Coronary artery (tissue), 2 donors: ENCODE measurements at places on chromosomes 13 and 19.

GRCh38 chr13:34747507-34747906 lies 194.6 kb upstream of the NBEA start:
- no peak for DNase-seq

DNA sequence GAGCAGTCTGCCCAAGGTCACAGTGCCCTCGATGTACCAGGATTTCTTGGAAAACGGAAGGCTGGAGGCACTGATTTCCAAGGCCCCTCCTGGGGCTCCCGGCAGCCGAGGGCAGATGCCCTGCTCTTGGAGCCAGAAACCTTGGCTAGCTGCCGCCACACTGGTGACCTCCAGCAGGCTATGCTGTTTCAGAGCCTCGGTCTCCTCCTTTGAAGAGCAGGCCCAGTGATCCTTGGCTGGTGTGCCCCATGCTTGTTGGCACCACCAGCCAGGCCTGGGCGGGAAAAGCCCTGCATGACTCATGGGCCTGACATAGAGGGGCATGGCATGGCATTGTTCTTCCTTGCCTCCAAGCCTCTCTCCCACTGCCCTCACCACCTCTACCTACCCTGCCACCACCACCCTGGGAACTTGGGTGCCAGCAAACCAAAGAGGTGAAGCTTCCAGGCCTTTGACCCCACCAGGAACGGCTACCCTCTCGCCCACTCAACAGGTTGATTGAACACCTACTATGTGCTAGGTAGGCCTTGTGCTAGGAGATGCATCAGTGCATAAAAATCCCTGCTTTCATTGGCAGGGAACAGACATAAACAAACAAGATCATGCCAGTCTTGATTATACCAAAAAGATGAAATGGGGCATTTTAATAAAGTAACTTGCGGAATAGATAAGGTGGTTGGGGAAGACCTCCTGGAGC lies 1.6 kb upstream of the CLEC11A start:
- no peak for DNase-seq

- no peak for DNase-seq
These were observed 222.5 kb downstream of the OXGR1 start for GRCh38 chr13:96771486-96772367.

DNA sequence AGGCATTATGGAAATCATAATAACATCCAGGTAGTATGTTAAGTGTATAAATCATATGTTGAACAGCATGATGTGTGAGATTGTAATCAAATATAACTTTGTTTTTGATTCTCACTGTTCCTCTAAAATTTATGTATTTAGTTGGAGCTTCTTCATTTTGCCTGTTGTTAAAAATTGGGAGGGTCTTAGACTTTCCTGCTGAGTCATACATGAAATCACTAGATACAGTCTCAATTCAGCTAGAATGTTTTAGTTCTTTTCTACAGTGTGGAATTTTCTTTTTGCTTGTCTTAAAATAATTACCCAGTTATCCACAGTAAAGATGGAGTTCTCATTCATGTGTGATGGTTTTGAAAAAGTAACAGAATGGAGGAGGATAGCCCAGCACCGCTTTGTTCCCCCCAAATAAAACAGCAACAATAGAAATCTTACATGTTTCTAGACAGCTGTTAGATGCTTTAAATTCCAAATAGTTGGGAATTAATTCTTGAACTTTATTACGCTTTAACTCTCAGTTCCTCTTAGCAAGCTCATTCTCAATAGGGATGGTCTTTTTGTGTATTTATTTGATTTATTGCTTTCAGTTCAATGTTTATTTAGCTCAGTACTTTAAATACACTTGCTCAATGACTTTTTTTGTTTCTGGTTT lies 109.5 kb downstream of the PDS5B start:
- no peak for DNase-seq

DNA sequence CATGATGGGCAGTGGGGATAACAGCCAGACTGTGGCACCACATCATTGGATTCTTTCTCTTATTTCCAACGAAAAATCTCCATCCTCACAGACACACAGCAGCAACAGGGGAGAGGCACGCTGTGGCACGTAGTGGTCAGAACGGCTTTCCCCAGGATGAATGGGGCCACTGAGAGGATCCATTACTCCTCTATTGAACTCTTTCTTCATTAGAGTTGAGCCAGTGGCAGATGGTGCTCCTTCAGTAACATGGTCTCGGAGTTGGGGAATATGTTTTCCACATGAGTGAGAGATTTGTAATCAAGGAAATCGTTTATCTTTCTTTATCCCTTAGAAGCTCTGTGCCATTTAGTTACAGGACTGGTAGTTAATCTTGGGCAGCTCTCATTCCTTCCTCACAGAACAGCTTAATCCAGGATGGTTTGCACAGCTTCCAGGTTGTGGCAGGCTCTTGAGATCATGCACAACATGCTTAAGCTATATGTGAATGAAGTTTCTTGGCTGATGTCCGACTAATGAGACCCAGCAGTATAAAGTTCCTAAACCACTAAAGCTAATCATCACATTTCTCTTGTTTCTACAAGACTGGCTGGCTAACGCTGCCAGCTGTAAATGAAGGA lies 180.5 kb upstream of the SLC10A2 start:
- no peak for DNase-seq

DNA sequence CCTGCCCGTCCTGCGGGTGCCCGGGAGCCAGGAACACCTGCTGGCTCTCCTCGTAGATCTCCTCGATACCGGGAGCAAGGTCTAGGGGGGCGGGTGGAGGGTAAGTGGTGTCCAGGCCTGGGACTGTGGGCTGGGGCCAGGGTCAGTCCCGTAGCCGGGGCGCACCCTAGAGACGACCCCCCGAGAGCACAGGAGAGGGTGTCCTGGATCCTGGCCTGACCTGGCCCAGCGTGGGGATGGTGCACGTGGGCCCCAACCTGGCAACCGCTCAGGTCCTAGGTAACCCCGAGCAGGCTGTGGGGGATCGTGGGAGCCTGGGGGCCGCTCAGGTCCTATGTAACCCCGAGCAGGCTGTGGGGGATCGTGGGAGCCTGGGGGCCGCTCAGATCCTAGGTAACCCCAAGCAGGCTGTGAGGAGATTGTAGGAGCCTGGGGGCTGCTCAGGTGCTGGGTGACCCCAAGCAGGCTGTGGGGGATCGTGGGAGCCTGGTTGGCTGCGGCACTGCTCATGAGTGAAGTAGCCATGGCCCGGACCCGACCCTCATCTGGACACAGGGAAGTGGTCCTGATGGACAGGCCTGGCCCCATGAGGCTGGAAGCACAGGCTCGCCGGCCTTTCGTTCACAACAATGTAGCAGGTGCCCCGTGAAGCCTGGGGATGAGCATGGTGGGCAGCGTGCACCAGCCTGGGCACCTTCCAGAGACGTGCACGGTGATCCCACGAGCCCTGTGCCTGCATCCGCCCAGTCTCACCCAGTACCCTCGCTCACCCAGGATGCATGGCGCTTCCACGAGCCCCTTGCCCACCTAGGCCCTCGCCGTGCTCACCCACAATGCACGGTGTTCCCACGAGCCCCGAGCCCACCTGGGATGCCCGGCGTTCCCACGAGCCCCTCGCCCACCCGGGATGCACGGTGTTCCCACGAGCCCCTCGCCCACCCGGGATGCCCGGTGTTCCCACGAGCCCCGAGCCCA lies 6.2 kb downstream of the GPX4 start:
- DNase-seq: no peak

GRCh38 chr13:98434060-98434459 lies 142.8 kb downstream of the STK24 start:
- no peak for DNase-seq

DNA sequence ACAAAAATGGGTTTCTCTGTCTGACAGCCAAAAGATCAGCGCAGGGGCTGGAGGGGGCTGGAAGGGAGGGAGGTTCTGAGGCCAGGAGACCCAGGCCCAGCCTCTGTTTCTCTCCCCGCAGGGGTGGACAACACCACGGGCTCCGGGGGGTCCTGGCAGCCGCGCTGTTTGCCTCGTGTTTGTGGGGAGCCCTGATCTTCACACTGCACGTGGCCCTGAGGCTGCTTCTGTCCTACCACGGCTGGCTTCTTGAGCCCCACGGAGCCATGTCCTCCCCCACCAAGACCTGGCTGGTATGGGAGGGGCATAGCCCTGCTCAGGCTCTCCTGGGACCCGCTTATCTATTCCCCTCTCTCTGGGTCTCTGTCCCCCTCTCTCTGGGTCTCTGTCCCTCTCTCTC lies 9.6 kb downstream of the CPT1C start:
- no peak for DNase-seq

DNA sequence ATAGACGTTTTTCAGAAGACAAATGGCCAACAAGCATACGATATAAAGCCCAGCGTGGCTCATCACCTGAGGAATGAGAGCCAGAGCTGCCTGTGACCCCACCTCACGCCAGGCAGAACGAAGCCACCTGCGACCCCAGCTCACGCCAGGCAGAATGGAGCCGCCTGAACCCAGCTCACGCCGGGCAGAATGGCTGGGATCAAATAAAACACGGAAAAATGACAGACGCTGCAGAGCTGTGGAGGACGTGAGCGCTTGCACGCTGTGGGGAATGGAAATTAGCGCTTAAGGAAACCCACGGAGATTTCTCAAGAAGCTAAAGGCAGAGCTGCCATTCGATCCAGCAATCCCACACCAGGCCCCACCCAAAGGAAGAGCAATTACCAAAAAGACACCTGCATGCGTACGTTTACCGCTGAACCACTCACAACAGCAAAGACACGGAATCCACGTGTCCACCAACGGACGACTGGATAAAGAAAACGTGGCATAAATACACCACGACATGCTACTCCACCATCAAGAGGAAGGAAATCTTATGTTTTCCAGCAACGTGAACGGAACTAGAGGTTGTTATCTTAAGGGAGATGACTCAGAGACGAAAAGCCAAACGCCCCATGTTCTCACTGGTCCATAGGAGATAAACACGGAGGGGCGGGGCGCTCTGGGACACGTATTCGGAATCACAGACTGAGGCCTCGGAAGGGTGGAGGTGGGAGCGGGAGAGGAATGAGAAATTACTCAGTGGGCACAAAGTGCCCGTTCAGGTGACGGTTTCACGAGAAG lies 30.7 kb upstream of the C13orf46 start:
- no peak for DNase-seq

GRCh38 chr19:5951338-5951861 lies 26.5 kb downstream of the RANBP3 start:
- DNase-seq: no peak

- no peak for DNase-seq
These were observed 115.2 kb upstream of the ARGLU1 start for GRCh38 chr13:106683179-106683578.

DNA sequence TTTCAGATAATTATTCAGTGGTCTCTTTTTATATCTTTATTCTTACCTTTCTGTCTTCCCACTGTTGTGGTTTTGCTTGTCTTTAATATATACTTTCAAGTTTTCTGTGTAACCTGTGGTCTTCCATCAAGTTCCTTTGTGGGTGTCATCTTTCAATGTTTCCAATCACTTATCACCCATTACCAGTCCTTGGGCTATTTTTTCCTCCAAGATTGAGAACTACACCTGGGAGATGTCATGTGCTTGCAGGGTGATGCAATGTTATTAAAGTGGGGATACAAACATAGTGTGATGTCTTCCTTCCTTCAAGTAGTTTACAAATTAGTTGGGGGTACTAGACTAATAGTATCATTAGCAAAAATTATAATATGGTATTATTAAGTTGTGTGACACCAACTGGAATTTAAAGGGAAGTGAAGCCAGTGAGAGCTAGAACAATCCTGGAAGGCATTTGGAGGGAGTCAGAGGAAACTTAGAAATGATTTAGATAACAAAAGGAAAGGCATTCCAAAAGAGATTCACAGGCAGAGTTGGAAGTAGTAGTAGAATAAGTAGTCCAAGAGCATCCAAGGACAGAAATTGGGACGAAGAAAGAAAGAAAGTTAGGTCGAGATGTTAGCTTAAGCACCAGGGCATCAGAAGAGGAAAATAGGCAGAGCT lies 3.4 kb downstream of the FNDC3A start:
- no peak for DNase-seq

DNA sequence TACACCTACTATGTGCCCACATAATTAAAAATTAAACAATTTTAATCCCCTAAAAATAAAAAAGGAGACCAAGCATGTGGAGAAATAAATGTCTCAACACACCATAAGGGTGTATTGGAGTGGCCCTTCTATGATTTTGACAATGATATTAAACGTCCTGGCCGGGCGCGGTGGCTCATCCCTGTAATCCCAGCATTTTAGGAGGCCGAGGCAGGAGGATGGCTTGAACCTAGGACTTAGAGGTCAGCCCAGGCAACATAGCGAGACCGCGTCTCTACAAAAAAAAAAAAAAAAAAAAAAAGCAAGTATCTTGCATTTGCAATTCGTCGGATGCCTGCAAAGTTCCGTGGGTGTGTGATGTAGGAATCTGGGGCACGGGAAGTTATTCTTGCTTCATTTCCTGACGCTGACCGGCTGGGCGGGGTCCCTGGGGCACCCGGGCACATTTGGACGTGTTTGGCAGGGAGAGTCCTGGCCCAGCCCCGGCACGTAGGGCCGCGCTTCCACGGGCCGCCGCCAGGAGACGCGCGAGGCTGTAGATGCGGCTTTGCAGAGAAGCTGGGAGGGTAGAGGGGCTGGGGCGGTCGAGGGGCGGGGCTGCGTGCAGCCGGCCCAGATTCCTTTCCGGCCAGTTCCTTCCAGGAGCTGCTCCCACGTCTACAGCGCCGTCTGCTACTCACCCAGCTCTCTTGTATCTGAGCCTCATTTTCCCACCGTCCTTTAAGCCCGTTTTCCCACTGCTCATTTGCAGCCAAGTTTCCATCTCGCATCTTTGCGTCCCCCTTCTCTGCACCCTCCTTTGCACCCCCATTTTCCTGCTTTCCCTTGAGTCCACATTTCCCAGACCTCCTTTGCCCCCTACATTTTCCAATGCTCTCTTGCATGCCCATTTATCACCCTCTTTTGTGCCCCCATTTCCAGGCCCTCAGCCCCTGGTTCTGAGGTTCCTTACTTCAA lies 2.2 kb upstream of the TSPAN16 start:
- peak; percentile 98 for DNase-seq

DNA sequence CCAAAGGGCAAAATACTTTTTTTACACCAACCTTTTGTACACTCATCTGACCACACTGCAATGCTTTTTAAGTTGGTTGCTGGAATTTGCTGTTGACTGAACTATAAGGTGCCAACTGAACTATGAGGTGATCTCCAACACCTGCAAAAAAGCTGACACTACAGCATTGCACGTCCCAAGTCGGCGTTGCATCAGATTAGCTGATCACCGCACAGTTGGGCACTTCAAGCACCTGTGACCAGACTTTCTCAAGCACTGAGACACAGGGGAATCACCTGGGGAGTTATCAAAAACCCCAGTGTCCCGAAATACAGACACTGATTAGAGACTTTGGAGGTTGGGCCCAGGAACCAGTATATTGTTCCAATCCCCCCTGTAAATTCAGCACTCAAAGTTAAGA lies 1.1 kb downstream of the NLRP11 start:
- no peak for DNase-seq

DNA sequence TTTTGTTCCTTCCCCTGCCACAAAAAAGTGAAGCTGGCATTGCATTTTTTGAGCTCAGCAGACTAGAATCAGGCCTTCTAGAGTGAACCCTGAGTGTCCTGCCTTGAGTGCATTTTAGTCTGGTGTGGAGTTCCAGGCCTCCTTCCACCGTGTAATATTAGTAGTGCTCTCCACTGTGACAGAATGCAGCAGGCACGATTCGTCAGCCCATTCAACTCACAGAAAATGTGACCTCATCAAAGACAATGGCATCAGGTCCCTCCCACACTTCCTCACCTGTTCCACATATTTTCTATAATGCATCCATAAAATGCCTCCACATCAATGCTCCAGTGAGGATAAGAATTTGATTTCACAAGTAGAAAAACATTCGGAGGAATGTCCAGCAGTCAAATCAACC lies 227.6 kb downstream of the FGF9 start:
- DNase-seq: no peak

GRCh38 chr19:19034204-19034624 lies 811 bp downstream of the ARMC6 start:
- no peak for DNase-seq

- DNase-seq: peak; percentile 31
These were observed 56.1 kb upstream of the SERPINE3 start for GRCh38 chr13:51283371-51283770.
